ENCODE measurements at places on chromosomes 12 and 14.
A peak's percentile ranks its signal among the peaks of the same experiment; 100 is the strongest.

DNA sequence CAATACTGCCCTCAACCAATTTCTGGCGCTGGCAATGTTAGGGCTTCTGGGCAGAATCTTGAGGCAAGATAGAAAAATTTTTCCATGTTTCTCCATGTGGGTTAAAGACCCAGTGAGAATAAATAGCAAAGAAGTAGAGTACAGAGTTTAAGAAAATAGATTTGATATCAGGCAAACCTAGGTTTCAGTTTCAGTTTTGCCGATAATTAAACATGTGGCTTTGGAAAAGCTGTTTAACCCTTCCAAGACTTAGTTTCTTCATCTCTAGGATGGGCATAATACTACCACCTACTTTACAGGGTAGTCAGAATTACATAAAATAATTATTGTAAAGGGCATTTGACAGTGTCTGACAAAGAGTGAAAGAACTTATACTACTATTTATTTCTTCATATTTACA lies 360.4 kb downstream of the PCNX1 start:
- no peak for DNase-seq

GRCh38 chr12:92740411-92740810 lies 37.6 kb downstream of the PLEKHG7 start:
- no peak for DNase-seq

DNA sequence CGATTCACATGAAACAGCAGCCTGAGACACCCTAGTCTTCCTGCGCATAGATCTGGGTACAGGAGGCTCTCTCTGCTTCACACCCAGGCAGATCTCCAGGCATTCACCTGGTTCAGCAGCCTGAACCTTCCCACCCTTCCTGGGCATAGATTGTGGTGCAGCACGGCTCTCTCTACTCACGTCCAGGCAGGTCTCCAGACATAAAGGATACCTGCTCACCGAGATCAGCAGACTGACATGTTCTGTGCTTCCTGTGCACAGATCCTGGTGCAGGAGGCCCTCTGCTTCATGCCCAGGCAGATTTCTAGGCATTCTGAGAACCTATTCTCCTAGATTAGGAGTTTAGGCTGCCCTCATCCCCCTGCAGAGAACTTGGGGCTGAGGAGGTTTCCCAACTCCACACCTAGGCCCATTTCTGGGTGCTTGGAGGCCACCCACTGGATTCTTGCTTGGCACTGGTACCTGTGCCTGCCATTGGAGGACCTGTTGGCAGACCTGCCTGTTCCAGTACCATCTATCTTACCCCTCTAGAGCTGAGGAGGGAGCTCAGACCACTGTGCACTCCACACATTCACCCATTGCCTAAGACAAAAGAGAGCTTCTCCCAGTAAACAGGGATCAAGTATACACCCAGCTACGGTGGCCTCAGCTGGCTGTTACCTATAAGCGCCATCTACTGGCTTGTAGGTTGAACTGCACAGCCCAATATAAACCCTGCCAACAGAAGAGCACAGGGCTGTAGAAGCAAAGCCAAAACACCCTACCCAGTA lies 28.0 kb upstream of the GARIN6 start:
- DNase-seq, result peak; percentile 50

DNA sequence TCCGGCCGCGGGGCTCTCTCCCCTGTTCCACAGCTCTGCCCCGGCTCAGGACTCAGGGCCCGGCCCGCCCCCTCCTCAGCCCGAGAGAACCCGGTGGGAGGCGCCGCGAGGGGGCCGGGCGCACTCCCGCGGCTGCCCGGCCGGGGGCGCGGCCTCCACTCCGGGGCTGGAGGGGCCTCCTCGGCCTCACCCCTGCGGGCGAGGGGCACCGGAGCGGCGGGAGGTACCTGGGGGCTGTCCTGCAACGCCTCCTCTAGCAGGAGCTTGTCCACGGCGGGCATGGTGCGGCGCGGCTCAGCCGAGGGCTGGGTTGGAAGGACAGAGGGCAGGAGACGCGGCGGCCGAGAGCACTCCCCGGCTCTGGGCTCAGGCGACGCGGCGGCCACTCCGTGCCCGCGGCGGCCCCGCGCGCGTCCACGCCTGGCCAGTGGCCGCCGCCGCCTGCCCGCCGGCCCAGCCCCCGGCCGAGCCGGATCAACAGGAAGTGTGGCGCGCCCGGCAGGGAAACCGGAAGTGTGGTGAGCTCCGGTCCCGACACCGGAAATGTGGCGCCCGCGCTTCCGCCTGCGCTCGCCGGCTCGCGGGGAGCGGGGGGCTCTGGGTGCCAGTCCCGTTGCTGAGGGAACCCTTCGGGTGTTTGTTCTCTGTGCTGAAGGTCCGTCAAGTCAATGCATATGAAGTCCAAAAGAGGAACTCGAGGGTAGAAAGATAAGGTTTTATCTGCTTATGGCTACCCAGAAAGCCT lies at the start of gene APPL2:
APPL2 (minus strand) TSS at position 443 of the 745 bp plus-strand sequence; CDS start at position 281, 162 bp downstream.
- peak; percentile 84 for DNase-seq

DNA sequence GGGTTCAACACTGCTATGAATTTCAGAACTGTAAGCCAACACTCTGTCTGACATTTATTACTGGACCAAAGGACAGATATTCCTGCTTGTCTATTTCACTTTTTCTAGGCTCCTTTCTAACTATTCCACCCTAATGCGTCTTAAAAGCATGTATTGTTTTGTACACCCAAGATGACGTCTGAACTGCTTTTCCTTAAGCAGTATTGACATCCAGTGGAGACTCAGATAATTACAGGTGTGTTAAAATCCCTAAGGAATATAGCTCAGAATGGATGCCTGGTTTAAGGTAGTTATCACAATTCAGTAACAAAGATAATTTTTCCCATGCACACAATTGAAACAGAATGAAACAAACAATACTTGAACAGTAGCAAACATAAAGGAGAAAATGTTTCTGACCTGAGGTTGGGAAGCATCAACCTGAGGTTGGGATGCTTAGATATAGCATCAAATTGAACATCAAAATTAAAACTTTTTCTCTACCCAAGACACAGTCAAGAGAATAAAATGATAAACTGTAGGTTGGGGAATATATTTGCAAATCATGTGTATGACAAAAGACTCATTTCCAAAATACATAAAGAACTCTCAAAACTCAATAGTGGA lies 93.7 kb upstream of the PTPRR start:
- DNase-seq, result peak; percentile 64

- DNase-seq, result no peak
Observed at GRCh38 chr12:131009595-131010395, 56.1 kb downstream of the ADGRD1 start.

- peak; percentile 22 for DNase-seq
Observed at GRCh38 chr12:10739157-10740118, 16.3 kb upstream of the YBX3 start.

GRCh38 chr12:78651755-78652154 lies 212.8 kb upstream of the SYT1 start:
- DNase-seq, result no peak

- no peak for DNase-seq
Observed at GRCh38 chr12:102811110-102811737, 105.8 kb downstream of the PAH start.

- no peak for DNase-seq
Observed at GRCh38 chr14:49857427-49858003, 4.9 kb upstream of the NEMF start.

- no peak for DNase-seq
Observed at GRCh38 chr14:24417832-24418491, 11.5 kb downstream of the CBLN3 start.

DNA sequence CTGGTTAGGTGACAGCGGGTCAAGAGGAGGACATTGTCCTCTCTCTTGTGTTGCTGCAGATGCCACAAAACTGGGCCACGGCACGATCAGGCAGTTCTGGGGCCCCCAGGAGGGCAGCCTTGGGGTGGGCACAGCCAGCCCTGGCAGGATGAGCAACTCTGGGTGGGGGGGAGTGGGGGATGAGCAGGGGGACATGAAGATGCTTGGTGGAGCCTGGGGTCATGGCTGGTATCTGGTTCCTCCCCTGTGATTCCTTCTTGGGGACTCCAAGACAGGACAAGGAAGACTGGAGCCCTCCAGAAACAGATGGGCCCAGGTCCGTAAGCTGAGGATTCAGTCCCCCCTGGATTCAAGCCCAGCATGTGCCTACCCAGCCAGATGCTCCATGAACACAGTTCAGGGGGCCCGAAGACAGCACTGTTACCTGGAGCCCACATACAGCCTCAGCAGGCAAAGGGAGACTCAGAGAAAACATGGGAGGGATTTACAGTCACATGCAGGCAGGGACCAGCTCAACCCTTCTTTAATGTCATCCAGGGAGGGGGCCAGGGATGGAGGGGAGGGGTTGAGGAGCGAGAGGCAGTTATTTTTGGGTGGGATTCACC lies 10.4 kb downstream of the SERPINA1 start:
- no peak for DNase-seq

DNA sequence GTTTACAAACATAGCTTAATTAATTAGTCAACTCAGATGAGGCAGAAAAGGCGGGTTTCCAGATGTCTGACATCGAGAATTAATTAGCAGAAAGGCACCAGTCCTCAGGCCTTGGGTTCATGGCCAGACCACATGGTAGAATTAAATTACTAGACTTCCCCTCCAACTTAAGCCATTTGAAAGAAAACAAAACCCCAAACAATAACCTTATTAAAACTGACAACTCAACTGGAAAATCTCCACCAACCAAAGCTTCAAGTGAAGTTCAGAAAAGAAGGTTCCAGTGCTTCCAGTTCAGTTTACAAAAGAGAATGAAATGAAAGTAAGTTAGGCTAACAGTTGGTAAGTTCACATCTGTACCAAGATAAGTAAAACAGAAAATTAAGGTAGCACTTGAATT lies 349.5 kb downstream of the GRIN2B start:
- no peak for DNase-seq
